ENCODE measurements at places on chromosomes 7 and 10.

DNA sequence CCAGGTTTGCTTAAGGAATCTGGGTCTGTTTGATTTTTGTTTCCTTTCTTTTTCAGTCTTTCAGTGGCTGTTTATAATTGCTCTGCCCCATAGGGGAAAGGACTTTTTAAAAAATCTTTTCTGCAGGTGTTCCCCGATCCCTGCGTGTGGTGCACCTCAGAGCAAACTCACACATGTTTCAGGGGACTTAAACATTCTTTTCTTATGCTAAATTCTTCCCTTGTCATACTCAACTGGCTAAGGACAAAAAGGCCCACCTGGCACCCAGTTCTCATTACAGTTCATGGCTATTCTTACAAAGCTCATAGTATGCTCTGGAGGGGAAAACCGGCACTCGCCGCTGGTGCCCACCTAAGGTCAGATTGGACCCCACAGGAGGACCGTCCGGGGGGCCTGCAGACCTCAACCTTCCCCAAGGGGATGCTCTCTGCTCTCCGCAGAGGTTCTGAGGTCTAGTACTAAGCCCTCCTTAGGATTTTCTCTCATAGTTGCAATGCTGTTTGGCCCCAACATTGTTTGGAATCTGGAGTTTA is 220.3 kb downstream of the HGF start:
- no peak for DNase-seq

DNA sequence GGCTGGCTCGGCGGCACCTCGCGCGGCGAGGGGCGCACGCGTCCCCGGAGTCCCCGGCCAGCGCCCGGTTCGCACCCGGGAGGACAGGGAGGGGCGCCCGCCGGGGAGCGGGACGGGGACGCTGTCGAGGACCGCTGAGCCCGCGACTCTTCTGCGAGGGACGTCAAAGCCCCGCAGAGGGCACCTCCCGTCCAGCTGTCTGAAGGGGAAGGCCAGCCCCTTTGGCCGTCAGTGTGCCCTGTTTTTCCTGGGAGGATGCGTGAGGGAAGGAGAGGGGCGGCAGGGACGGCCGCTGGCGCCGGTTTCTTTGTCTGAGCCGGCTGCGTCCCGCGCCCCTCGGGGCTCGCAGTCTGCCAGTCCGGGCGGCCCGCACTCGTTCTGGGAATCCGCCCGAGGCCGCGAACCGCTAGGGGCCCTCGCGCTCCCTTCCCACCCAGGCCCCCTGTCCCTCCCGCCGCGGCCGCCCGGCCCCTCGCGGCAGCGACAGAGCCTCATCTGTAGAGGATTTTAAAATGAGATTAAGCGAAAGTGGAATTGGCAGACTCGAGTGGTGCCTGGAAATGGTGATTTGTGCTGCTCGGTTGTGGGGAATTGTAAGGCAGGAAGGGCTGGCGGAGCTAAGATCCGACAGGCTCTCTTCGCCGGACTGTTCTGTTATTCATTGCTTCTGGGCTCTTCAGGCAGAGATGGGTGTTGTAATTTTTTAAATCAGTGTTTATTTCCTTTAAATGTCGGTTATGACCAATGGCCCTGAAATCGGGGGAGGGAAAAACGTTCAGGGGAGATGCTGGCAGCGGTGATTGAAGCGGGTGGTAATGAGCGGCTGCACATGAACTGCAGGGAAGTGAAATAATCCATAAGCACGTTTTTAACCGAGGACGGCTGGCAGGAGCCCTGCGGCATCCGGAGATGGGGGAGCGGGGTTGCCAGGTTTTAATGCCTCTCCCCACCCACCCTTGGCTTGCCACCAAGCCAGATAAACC is 618 bp upstream of the RELN start:
- DNase-seq, result no peak

DNA sequence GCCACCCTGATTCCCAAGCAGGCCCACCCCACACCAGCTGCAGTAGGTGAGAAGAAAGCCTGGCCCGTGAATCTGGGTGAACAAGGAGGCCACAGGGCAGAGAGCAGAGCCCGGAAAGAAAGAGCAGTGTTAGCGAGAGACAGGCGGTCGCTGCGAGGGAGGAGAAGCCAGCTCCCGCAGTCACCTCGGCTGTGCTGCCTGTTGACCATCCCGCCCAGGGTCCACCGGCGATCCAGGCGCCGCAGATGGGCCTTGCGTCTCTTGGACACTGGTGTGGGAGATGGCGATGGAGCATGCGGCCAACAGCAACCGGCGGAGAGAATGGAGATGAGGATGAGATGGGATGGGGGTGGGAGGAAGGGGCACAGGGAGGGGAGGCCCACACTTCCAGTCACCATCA is 128.8 kb downstream of the NEURL1 start:
- no peak for DNase-seq

DNA sequence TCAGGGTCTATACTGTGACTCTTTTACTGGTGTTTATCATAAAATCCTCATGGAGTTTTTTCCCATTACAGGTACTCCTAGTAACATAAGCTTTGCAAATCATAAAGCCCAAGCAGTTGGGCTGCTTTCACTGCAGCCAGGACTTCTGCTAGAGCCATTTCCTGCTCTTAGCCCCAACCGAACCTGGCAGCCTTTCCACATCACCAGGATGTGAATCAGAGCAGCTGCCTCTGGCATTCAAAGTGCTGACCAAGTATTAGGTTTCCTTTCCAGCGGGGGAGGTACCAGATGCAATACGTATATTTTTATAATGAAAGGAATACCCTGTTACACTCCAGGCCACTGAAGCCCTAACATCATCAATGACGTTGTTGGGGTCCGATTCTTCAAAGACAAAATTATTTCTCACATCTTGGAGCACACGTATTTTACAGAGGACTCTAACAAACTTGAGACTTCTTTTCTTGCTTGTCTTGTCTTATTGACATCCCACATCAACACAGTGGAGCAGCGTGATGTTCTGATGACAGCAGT is 3.6 kb upstream of the HTR5A start:
- DNase-seq, result no peak

GRCh38 chr10:125154529-125154928 is 5.8 kb downstream of the CTBP2 start:
- no peak for DNase-seq

DNA sequence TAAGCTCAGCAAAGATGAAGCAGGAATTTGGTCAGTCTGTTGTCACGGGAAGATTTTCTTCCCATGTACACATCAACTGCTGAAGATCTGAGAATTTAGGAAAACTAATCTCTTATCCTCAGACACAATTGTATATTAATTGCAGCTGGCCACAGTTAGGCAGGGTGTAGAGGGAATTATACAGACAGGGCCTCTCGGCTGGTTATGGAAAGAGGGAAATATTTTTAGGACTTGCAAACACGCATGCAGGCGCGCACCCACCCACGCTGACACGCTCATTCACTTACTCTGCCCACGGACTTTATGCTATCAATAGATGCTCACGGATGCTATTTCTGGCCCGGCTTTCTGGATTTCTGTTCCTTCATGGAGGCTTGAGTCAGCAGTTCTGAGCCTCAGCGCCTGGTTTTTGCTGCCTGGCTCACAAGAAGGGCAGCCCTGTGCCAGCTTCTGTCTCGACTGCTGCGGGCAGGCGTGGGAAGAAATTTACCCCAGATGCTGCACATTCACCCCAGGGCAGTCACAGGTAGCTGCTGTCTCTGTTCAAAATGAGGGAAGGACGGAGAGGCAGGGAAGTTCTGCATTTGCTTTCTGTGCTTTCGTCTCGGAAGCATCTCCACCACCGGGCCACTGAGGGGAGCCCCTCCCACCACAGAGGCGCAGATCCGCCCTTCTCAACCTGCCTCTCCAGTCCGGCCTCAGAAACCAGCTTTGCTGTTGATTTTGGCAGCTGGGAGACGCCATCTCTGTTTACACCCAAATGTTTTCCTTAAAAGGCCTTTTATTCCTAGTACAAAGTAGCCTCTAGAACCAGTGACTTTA is 116.3 kb upstream of the BTBD16 start:
- no peak for DNase-seq

DNA sequence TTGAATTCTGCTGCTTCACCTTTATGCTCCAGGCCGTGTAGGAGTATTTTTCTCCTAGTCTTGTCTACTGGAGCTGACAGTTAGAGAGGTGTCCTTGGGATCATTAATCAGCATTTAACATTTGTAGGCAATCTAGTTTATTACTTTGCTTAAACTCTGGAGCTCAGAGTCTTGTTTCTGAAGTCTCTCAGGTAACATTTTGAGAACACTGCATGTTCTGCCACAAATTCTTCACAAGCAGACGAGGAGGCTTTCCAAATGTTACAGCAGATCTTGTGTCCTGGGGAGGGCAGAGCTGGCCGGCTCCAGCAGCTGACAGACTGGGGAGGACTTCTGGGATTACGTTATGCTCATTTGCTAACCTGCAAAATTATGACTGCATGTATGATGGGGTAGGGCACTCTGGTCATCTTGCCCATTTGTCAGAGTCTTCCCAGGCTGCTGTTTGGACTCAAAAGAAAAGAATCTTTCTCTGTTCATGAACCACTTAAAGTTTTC is 50.5 kb downstream of the GALNT17 start:
- DNase-seq, result no peak

- no peak for DNase-seq
Measured at GRCh38 chr10:130472236-130472635, 336.0 kb downstream of the GLRX3 start.

GRCh38 chr10:60955316-60955715 is 11.3 kb upstream of the RHOBTB1 start:
- DNase-seq, result no peak

- no peak for DNase-seq
Measured at GRCh38 chr7:23184709-23185359, 3.0 kb downstream of the NUP42 start.

GRCh38 chr10:18479502-18479901 is 171.9 kb downstream of the NSUN6 start:
- DNase-seq, result no peak

- no peak for DNase-seq
Measured at GRCh38 chr7:154598864-154599263, 404.1 kb downstream of the PAXIP1 start.

- DNase-seq, result no peak
Measured at GRCh38 chr10:29857843-29858701, 201.3 kb downstream of the JCAD start.

- no peak for DNase-seq
Measured at GRCh38 chr7:66348959-66349358, 143.8 kb downstream of the TPST1 start.

All from T-helper 22 cell (primary cell).